MM.1S (cell line): ENCODE measurements at places on chromosomes 3 and 15.
A peak's percentile ranks its signal among the peaks of the same experiment; 100 is the strongest.

DNA sequence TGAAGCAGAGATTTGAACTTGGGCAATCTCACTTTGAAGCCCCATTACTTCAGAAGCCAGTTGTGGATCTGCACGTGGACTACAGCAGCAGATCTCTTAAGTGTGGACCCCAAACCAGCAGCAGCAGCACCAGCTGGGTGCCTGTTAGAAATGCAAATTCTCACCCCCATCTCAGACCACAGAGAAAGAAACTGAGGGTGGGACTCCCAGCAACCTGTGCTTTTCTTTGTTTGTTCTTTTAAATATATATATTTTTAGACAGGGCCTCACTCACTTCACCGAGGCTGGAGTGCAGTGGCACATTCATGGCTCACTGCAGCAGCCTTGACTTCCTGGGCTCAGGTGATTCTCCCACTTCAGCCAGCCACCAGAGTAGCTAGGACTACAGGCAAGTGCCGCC is 53.2 kb downstream of the SLTM start:
- no peak overlapping the region for H3K27ac ChIP-seq
- no peak overlapping the region for H3K4me3 ChIP-seq
- H3K4me1 ChIP-seq, result no peaks in the 10 kb centered on the region
- DNase-seq, result no peak
- H3K27me3 ChIP-seq, result no peaks in the 10 kb centered on the region

- H3K27me3 ChIP-seq, result no peaks in the 10 kb centered on the region
- no peak overlapping the region for H3K4me3 ChIP-seq
- no peak overlapping the region for H3K27ac ChIP-seq
- H3K36me3 ChIP-seq, result no peaks in the 10 kb centered on the region
- H3K4me1 ChIP-seq, result no peaks in the 10 kb centered on the region
- no peak for DNase-seq
Measured at GRCh38 chr15:71812966-71813722, 2.8 kb downstream of the NR2E3 start.

DNA sequence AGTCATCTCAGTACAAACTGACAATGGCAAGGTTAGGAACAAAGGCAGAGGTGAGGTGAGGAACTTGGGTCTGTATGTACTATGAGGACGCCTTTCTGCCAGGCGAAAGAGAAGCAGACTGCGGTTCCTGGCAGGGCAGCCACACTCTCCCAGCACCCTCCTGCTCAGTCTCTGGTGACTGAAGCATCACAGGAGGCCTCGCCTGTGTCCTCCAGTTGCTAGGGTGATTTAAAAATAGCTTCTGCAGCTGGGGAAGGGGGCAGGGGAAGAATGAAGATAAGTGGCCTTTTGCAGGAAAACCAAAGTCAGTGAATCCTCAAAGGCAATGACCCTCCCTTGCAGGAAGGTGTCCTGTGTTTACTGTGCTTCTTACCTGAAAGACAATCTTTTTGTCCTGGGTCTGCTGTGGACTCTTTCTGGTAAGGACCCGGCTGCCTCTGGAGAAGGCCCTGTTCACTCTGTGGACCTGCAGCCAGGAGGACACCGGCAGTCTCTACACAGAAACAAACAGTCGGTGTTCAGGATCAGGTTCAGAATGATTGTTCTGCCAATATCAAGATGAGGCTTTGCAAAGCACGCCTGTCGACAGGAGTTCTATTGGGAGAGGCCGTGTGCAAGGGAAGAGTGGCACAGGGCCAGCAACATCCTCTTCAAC is 65.7 kb upstream of the DGKG start:
- no peaks in the 10 kb centered on the region for H3K36me3 ChIP-seq
- peaks cover 9% of the 10 kb centered on the region; the same call in 1 of the 2 replicates for H3K4me1 ChIP-seq
- no peak overlapping the region for H3K27ac ChIP-seq
- peak; percentile 31 for DNase-seq
- no peaks in the 10 kb centered on the region for H3K27me3 ChIP-seq

- peak overlapping the region; percentile 81 for H3K27ac ChIP-seq
- H3K36me3 ChIP-seq, result no peaks in the 10 kb centered on the region
- H3K4me3 ChIP-seq, result peak overlapping the region; percentile 84
- H3K4me1 ChIP-seq, result peaks cover 14% of the 10 kb centered on the region
Measured at GRCh38 chr15:90266061-90266431, 574 bp downstream of the NGRN start.

GRCh38 chr3:31974964-31975363 is 6.1 kb downstream of the OSBPL10 start:
- H3K27ac ChIP-seq, result no peak overlapping the region
- DNase-seq, result no peak
- H3K4me3 ChIP-seq, result no peak overlapping the region

GRCh38 chr15:32682977-32683630 is 34.7 kb upstream of the GREM1 start:
- H3K4me3 ChIP-seq, result no peak overlapping the region
- no peak overlapping the region for H3K27ac ChIP-seq
- H3K27me3 ChIP-seq, result no peaks in the 10 kb centered on the region
- H3K4me1 ChIP-seq, result no peaks in the 10 kb centered on the region
- no peaks in the 10 kb centered on the region for H3K36me3 ChIP-seq

DNA sequence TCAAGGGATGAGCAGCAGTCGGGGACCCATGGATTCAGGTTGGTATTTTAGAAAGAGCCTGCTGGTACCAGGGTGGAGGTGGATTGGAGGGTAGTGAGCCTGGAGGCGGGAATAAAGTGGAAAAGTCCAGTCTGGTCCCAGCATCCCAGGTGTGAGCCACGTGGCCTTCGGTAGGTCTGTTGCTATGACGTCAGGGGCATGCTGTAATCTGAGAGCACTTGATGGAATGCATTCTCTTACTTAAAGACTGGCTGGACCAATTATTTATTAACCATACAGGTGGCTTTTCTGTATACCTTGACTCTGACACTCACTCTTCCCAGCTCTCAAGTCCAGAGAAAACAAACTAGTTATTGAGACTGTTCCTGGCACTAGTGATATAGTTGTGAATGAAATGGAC is 389.9 kb upstream of the RGMA start:
- no peak for DNase-seq
- H3K4me1 ChIP-seq, result no peaks in the 10 kb centered on the region
- no peak overlapping the region for H3K4me3 ChIP-seq
- H3K27ac ChIP-seq, result no peak overlapping the region
- no peaks in the 10 kb centered on the region for H3K36me3 ChIP-seq

DNA sequence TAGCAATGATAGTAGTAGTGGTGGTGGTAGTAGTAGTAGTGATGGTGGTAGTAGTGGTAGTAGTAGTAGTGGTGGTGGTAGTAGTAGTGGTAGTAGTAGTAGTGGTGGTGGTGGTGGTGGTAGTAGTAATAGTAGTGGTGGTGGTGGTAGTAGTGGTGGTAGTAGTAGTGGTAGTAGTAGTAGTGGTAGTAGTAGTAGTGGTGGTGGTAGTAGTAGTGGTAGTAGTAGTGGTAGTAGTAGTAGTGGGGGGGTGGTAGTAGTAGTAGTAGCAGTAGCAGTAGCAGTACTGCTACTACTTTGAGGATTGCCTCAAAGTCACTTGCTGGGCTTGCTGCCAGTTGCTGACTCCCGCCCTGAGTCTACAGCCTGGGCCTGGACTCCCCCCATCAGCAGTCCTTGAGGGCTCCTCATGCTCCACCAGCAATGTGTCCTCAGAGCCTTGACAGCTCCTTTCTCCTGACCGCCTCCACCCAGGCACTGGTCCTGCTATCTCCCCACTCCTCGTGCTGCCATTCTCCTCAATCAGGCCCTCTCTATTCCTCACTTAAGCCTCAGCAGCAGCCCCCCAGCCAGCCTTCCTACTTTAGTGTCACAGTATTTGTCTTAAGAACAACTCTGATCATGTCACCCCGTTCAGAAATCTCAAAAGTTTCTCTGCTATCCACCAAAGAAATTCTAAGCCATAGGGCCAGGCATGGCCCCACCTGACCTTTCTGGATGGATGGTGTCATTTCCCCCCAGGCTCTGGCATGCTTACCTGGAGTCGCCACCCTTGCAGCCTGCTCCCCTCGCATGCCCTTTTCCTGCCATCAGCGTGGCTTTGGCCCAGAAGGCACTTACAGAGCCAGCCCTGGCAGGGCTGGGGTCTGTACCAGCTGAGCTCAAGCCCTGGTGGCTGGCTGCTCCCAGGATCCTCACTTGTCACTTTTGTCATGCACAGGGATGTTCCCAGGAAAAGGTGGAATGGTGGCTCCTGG is 45.6 kb downstream of the DLEC1 start:
- no peaks in the 10 kb centered on the region for H3K4me1 ChIP-seq
- H3K4me3 ChIP-seq, result no peak overlapping the region
- H3K27me3 ChIP-seq, result no peaks in the 10 kb centered on the region
- no peak for DNase-seq
- no peaks in the 10 kb centered on the region for H3K36me3 ChIP-seq
- H3K27ac ChIP-seq, result 0 out of 2 replicates have a peak overlapping the region, but pooled peaks have one; percentile 24

DNA sequence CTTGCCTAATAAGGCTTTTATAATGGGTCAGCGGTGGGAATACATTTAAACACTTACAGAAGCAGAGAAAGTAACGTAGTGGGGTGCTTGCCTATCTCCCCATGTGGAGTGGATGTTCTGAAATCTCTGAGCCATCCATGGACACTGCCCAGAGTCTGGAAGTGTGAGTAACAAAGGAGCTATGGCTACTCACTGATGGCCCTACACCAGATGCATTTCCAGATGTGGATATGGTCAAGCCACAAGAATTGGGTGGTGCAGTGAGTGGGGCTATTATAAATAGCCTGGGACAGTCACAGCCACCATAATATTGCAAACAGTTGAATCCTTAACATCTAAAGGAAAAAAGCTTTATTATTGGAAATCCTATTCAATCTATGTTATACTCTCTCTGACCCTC is 96.6 kb downstream of the CGNL1 start:
- no peak overlapping the region for H3K27ac ChIP-seq
- no peak for DNase-seq
- H3K36me3 ChIP-seq, result no peaks in the 10 kb centered on the region
- H3K27me3 ChIP-seq, result no peaks in the 10 kb centered on the region

- no peaks in the 10 kb centered on the region for H3K4me1 ChIP-seq
- no peaks in the 10 kb centered on the region for H3K27me3 ChIP-seq
Measured at GRCh38 chr15:98896002-98896721, 111.4 kb downstream of the PGPEP1L start.

DNA sequence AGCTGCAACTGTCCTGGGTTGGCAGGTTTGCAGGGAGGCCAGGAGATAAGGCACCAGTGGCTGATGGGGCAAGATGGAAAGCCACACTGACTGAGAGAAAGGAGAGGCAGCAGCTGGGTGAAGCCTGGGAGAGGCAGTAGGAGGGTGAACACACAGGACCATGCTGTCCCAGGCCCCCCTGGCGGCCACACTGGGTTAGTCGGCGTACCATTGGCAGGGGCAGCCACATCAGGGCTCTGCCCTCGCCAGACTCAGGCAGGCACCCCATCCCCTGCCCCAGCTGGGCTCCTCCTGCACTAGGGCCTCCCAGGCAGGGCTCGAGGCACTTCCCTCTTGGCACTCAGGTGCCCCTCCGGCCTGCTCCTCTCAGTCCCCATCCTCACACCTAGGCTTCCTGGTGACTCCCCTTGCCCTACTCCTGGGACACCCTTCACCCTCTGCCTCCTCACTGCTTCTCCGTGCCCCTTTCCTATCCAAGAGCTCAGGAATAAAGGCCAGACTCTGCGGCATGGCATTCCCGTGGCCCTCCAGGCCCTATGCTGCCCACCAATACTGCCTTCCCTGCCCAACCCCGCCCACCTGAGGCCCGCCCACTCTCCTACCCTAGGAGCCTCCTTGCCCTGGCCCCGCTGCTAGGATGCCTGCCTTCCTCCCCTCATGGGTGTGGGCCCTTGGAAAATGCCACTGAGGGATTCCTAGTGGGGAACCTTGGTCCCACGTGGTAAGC is 28.7 kb upstream of the DUSP7 start:
- H3K27me3 ChIP-seq, result no peaks in the 10 kb centered on the region
- H3K4me3 ChIP-seq, result no peak overlapping the region
- no peaks in the 10 kb centered on the region for H3K36me3 ChIP-seq
- no peak overlapping the region for H3K27ac ChIP-seq
- H3K4me1 ChIP-seq, result no peaks in the 10 kb centered on the region
- no peak for DNase-seq

- H3K27ac ChIP-seq, result no peak overlapping the region
- no peak overlapping the region for H3K4me3 ChIP-seq
- no peaks in the 10 kb centered on the region for H3K27me3 ChIP-seq
- DNase-seq, result no peak
- H3K4me1 ChIP-seq, result no peaks in the 10 kb centered on the region
Measured at GRCh38 chr3:71208211-71209095, 375.1 kb downstream of the FOXP1 start.

DNA sequence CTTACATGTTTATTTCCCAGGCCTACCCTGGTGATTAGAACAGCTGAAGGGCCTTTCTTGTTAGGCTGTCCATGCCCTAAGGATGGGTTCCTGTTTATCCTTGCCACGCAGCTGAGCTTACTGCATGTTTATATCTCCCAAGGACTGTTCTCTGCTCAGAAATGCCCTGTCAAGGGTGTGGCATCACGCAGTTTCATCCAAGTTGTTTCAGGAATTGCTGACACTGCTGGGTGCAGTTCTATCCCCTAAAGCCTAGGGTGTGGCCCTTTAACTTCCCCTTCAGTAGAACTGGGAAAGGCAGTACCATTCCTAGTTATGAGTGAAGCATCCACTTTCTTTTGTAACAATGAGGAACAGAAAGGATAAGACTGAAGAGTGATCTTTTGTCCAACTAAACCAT is 5.0 kb downstream of the ELL3 start:
- H3K27ac ChIP-seq, result no peak overlapping the region
- no peak overlapping the region for H3K4me3 ChIP-seq
- no peaks in the 10 kb centered on the region for H3K4me1 ChIP-seq
- DNase-seq, result no peak
- H3K27me3 ChIP-seq, result no peaks in the 10 kb centered on the region

DNA sequence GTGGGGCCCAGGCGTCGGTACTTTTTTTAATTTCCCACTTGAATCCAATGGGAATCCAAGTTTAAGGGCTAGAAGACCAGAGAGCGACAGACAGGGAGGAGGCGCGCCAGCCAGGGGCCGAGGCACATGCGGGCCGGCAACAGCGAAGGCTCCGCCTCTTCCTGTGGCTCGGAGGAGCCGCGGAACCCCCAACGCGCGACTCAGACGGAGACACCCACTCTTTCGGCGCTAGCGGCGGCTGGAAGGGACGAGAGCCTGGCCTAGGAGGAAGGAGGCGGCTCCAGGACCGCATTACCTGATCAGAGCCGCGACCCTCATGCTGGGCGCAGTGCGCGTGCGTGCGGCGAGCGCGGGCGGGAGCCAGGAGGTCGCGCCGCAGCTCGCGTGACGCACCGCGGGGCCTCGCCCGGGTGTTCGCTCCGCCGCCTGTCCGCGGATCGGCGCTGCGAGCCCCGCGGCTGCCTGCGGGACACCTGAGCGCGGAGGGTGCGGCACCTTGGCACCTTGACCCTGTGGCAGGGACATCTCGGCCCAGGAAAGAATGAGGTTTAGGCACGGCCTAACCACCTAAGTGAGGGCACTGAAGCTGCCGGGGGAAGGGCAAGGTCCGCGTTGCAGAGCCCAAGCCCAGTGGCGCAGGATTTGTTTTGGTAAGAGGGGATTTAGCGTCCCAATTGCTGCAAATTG is at the start of gene DPH6:
Gene DPH6, minus strand, starts transcription at position 342 of the 687 bp plus-strand sequence. Its CDS starts 24 bp downstream, at position 318.
- no peaks in the 10 kb centered on the region for H3K27me3 ChIP-seq
- H3K27ac ChIP-seq, result peak within 1 kb of the TSS; percentile 99
- H3K36me3 ChIP-seq, result no peaks in the 10 kb centered on the region
- peak within 1 kb of the TSS; percentile 84 for H3K4me3 ChIP-seq

GRCh38 chr3:126137490-126138130 is 42.8 kb downstream of the ALDH1L1 start:
- H3K4me1 ChIP-seq, result no peaks in the 10 kb centered on the region
- H3K27me3 ChIP-seq, result no peaks in the 10 kb centered on the region
- no peak overlapping the region for H3K27ac ChIP-seq
- H3K4me3 ChIP-seq, result no peak overlapping the region
